ENCODE measurements at places on chromosomes 5 and 9.

- DNase-seq: no peak
Measured at GRCh38 chr9:125608489-125609224, 98.4 kb downstream of the MAPKAP1 start.

GRCh38 chr5:140631831-140632365 lies 1.1 kb downstream of the CD14 start:
- DNase-seq: no peak

GRCh38 chr5:93381057-93381456 lies 200.0 kb downstream of the NR2F1-AS1 start:
- no peak for DNase-seq

- DNase-seq: no peak
Measured at GRCh38 chr9:2870340-2870739, 26.4 kb upstream of the PUM3 start.

DNA sequence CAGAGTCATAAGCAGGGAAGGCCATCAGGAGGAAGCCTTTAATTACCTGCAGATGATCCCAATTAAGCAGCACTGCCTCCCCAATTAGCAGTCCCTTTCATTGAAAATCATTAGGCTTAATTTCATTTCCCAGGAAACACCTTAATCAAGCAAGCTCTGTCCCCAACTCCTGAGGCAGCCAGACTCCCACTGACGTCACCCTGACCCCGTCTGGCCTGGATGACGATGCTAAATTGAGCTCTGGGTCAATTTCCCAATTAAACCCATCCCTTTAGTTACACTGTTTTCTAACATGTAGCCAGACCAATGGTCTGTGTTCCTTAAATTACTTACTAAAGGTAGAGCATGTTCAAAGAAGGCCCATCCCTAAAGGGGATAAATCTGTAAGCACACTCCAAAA lies 84.0 kb upstream of the SPOCK1 start:
- no peak for DNase-seq

- no peak for DNase-seq
Measured at GRCh38 chr5:154268073-154268472, 77.5 kb downstream of the GALNT10 start.

- DNase-seq: no peak
Measured at GRCh38 chr5:81517462-81517861, 123.5 kb upstream of the ACOT12 start.

- no peak for DNase-seq
Measured at GRCh38 chr9:36192196-36192595, 1.5 kb downstream of the CLTA start.

All from stimulated activated CD4-positive, alpha-beta T cell treated with anti-CD3 and anti-CD28 coated beads, Interleukin-1b, Interleukin-23, amount 100 ng/mL, for 24 hours (primary cell).